ENCODE measurements at places on chromosomes 7 and 10.

DNA sequence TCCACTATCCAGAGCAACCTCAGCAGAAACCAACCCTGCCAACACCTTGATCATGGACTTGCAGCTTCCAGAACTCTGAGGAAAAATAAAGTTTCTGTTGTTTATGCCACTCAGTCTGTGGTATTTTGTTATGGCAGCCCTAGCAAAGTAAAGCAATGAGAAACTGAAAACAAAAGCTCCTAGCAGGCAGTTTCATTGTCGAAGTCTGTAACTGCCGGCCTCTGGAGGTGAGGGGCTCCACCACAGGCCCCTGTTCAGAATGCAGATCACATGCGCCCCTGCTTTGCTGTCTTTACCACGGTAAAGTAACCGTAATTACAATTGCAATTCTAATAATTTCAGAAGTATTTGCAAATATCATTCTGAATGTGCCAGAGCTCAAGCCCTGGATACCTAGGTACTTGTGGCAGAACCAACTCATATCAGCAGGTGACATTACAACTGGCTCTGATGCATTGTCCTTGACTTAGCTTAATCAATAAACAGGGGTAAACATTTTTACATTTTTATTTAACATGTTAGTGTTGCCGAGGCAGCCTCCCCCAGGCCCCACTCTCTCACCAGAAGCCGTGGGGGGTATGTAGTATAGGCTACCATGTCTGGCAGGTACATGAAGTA lies 193.2 kb downstream of the ELMO1 start:
- DNase-seq: no peak

DNA sequence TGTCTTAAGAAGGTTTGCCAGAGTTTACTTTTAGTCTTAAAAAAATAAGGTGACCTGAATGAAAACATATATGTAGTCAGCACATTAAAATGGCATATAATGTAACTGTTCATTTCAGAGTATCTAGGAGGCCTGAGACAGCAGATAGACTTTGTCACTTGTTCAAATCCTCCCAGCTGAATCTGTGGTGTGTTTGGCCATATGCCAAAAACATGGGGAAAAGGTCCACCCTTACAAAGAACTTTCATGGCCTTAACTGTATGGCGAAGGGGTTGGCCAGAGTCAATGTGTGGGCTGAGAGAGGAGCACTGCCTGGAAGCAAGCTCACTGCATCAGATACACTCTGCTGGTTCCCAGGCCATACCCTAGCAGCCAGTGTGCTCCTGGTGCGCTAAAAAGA lies 113.7 kb downstream of the ALOX5 start:
- no peak for DNase-seq

DNA sequence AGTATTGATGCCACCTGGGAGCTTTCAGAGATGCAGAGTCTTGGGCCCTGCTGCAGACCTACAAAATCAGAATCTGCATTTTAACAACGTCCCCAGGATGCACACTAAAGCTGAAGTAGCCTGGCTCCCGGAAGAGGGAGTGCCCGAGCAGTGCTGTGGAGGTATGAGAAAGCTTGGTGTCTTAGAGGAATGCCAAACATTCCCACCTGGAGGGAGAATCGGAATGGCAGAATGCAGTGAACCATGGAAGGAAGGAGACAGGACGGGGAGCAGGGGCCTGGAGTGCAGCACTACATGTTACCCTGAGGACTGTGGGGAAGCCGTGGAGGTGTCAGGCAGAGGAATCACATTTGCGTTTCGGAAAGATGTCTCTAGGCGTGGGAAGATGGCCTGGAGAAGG lies 90.9 kb downstream of the AOAH start:
- no peak for DNase-seq

DNA sequence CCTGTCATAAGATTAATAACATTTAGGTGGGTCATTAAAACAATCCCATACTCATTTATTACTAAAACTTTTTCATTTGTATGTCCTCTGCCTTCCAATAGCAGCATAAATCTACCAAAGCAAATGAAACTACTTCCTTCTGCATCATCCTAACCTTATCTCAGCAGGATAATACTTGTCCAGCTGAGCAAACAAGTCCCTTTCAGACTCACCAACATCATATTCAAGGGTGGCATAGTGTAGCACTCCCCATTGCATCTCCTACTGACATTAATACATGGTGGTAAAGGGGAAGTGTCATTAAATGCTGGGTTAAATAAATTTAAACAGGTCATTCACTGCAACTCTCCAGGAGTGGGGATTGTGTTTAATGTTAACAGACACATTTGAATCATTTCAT lies 3.4 kb upstream of the MINDY3 start:
- no peak for DNase-seq

DNA sequence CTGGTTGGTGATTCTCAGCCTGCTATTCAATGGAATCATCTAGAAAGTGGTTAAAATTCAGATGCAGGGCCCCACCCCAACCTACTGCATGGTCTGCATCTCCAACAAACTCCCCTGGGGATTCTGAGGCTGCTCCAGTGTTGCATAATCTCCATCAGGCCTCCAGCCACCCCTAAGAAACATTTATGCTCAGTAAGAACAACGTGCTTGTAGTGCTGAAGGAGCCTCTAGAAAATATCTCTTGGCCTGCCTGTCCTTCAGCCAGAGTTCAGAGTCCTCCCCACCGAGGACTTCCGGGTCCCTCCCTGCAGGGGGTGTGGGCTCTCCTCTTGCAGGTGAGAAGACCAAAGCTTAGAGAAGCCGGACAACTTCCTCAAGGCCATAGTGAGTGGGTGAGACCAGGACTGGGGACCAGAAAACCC lies 159.8 kb downstream of the SH3PXD2A start:
- no peak for DNase-seq

GRCh38 chr10:112741830-112742402 lies 208.1 kb upstream of the TCF7L2 start:
- no peak for DNase-seq

DNA sequence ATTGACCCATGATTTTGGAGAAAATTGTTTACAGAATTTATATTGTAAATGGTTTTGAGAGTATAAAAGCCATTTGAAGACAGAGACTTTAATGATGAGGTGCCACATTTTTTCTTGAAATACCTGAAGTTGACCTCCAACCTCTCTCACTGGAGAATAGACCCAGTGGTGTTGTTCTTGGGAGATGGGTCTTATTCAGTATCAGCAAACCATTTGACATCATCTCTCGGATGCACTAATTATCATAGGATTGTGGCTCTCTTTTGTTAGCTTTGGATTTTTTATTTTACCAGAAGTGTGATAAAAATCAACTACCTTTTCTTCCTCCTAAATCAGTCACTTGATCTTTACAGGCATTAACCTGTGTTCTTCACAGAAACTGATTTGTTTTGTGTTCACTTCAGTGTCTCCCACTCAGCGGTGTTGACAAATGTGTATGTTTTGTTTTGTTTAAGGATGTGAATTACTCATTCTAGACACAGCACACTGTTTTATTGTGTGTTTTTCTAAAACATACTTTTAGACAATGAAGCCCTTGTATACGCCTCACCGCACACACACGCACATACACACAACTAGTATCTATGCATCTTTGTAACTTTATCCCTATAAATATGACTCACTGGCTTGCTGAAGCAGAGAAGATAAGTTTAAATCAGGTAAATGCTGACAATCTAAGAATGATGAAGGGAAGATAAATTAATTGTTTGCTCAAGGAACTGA lies 455.6 kb downstream of the INHBA start:
- no peak for DNase-seq

- no peak for DNase-seq
Measured at GRCh38 chr7:94562525-94562924, 52.9 kb downstream of the CASD1 start.

- DNase-seq: no peak
Measured at GRCh38 chr7:46390042-46390441, 469.0 kb upstream of the IGFBP3 start.

DNA sequence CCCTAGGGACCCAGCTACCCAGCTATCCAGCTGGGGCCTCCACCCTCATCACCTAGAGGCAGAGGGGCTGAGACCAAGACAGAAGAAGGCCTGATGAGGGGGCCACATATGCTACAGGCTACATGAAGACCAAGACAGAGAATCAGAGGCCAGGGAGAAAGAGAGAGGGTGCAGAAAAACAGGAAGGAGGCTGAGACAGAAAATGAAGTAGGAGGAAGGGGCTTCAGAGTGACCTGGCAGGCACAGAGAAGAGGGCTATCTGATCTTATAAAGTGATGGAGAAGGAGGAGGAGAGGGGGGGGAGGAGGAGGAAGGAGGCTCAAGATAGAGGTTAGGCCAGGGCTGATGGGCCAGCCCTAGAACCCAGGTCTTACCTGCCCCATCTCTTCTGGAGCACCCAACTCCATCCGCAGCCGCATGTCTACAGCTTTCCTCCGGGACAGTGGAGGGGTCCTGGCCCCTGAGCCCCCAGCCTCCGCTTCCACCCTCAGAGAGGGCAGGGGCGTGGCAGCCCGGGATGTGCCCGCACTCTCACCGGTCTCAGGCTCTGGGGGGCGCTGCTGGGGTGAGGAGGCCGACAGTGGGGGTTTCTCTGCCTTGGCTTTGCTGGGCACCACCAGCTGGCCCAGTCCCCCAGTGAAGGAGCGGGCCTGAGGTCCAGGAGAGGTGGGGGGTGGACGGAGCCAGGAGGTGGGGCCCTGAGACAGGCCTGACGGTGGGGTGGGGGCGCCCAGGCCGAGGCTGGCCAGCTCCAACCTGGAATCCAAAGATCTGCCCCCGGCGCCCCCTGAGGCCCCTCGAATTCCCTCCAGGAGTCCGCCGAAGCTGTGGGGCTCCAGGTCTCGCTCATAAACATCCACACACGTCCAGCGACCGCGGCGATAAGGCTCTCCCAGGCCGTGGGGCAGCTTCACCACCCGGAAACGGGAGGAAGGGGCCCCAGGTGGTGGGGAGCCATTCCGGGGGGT lies 1.8 kb downstream of the TSC22D4 start:
- no peak for DNase-seq

- no peak for DNase-seq
Measured at GRCh38 chr10:114168450-114169009, 5.5 kb downstream of the CCDC186 start.

GRCh38 chr10:117071286-117072050 lies 66.5 kb upstream of the SHTN1 start:
- no peak for DNase-seq

- no peak for DNase-seq
Measured at GRCh38 chr7:39501358-39501757, 64.8 kb upstream of the YAE1 start.

- no peak for DNase-seq
Measured at GRCh38 chr7:83751217-83751616, 102.3 kb upstream of the SEMA3E start.

- DNase-seq: no peak
Measured at GRCh38 chr10:69912589-69912988, 110.9 kb downstream of the COL13A1 start.

GRCh38 chr7:106015381-106016218 lies 52.5 kb downstream of the CDHR3 start:
- no peak for DNase-seq

- DNase-seq: no peak
Measured at GRCh38 chr7:106367018-106367420, 82.2 kb upstream of the NAMPT start.

DNA sequence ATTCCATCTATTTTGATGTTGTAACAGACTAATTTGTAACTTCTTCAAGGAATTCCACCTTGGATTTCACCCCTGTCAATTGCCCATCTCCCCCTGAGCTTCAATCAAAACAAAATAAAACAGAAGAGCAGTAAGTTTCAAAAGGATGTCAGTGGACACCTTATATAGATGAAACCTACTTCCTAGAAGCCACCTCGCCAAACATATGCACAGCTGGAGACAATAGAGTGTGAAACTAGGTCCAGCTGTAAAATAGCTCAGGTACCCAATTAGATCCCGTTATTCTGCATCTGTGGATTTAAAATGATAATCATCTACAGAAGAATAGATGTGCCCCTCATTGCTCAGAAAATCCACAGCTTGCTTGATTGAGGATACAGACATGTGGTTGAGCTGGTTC lies 598.6 kb downstream of the SH2D4B start:
- no peak for DNase-seq

DNA sequence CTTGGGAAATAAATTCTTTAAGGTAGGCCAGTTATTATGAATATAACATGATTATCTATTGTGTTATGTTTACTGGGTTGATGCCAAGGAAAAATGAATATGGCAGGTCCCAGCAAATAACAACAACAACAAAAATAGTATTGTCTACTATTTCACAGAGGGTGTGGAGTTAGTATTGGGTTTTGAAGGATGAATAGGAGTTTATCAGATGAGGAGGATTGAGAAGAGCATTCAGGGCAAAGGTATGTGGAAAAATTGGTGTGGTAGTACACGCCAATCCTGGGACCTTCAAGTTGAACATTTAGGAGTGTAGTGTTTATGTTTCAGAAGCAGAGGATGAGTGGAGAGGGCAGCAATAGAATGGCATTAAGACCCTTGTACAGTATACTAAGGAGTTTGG lies 671.9 kb downstream of the AUTS2 start:
- no peak for DNase-seq

- DNase-seq: no peak
Measured at GRCh38 chr10:88076027-88076880, 212.8 kb downstream of the PTEN start.

GRCh38 chr7:151056666-151057505 lies 811 bp downstream of the CDK5 start:
- no peak for DNase-seq

- DNase-seq: no peak
Measured at GRCh38 chr7:156969972-156970420, 20.5 kb downstream of the NOM1 start.

DNA sequence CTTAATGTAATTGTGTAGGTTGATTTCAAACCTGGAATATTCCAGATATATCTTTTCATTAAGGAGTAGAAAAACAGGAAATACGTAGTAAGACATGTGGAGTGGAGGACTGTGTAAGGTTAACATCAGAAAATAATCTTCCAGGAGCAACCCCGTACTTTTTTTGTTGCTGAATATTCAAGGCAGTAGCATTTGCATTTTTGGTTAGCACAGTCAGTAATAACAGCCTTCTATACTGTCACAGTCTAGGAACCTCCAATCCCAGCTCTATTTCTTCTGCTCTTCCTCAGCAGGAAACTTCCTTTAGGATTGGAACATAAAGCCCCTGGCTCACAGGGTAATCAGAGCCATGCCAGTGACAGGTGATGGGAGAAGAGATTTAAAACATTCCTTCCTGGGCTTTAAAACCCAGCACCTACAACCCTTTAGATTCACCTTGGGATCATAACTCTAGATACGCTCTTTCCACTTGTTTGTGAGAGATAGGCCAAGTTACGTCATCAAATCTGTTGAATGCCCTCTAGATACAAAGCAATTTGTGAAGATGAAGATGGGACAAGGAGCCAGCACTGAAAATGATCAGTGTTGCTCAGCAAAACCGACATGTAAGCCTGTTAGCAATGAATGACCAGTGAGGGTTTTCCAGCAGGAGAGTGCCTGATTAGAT lies 248.5 kb upstream of the NPY start:
- no peak for DNase-seq

GRCh38 chr10:132112611-132113010 lies 46.9 kb downstream of the JAKMIP3 start:
- DNase-seq: no peak

GRCh38 chr10:114642729-114643128 lies 15.3 kb downstream of the ABLIM1 start:
- no peak for DNase-seq

GRCh38 chr10:118308664-118309063 lies 33.5 kb downstream of the FAM204A start:
- DNase-seq: no peak

GRCh38 chr10:28842321-28842720 lies 165.0 kb downstream of the BAMBI start:
- no peak for DNase-seq

GRCh38 chr10:48447356-48448215 lies 141.1 kb downstream of the MAPK8 start:
- peak; percentile 8 for DNase-seq
